Astrocyte (in vitro differentiated cells and primary cell): ENCODE measurements at places on chromosomes 1 and 21. TPM values are rescaled to one million over a fixed set of nuclear protein-coding genes. Genes with fewer than 3 reads are reported as not detected.

GRCh38 chr1:184387069-184387475 lies 243 bp downstream of the C1orf21 start:
- DNase-seq = no peak

Gene PEAR1
- 8.5 and 17.3 TPM in 2 replicates for total RNA-seq

Gene TFF1
- not detected in 2 replicates for total RNA-seq

DNA sequence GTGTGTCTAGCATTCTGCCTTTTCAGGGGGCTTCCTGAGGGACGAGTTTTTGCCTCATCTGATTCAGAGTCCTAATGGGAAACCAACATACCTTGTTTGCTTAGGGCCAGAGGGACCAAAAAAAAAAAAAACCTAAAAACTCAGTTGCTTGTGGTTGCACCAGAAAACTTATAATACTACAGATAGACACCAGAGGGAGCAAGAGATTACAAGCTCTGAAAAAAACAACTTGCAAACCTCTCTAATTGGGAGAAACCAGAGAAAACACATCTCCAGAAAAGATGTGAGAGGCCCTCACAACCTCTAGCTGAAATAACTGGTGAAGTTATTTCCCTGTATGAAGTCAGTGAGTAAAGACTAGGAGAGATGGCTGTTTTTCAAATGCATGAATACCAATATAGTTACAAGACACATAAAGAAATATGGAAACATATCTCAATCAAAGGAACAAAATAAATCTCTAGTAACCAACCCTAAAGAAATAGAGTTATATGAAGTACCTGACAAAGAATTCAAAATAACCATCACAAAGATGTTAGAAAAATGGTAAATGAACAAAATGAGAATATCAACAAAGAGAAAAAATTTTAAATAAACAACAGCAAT lies 233.7 kb upstream of the NFIA start:
- peak; percentile 18 for DNase-seq

Gene ACOT7
- total RNA-seq = 75.6 and 91.1 TPM in 2 replicates

Gene FGR
- 0.17 TPM in 1 of 2 replicates, not detected in the other for total RNA-seq

- peak; percentile 22 for DNase-seq
These were observed 22.9 kb upstream of the FAM20B start for GRCh38 chr1:179002552-179003345.

GRCh38 chr1:227913396-227913763 lies 34.4 kb downstream of the WNT9A start:
- DNase-seq = no peak

Gene S100A10
- total RNA-seq = 1,137 and 1,257 TPM in 2 replicates

Gene ACOT11
- 1.5 and 2.7 TPM in 2 replicates for total RNA-seq

Gene AQP10
- 0.17 TPM in 1 of 2 replicates, not detected in the other for total RNA-seq

Gene CNTN2
- total RNA-seq = 0.07 and 0.23 TPM in 2 replicates

Gene SPRR1B
- total RNA-seq = 0.39 and 0.50 TPM in 2 replicates

Gene NHLH1
- 0.55 and 0.70 TPM in 2 replicates for total RNA-seq

Gene NECTIN4
- 1.6 and 1.9 TPM in 2 replicates for total RNA-seq

Gene SRM
- total RNA-seq = 220 and 225 TPM in 2 replicates

GRCh38 chr1:217004776-217005436 lies 281.7 kb upstream of the ESRRG start:
- DNase-seq = no peak

Gene CHI3L2
- 0.65 TPM in 1 of 2 replicates, not detected in the other for total RNA-seq

Gene CCDC30
- 2.2 and 2.5 TPM in 2 replicates for total RNA-seq

DNA sequence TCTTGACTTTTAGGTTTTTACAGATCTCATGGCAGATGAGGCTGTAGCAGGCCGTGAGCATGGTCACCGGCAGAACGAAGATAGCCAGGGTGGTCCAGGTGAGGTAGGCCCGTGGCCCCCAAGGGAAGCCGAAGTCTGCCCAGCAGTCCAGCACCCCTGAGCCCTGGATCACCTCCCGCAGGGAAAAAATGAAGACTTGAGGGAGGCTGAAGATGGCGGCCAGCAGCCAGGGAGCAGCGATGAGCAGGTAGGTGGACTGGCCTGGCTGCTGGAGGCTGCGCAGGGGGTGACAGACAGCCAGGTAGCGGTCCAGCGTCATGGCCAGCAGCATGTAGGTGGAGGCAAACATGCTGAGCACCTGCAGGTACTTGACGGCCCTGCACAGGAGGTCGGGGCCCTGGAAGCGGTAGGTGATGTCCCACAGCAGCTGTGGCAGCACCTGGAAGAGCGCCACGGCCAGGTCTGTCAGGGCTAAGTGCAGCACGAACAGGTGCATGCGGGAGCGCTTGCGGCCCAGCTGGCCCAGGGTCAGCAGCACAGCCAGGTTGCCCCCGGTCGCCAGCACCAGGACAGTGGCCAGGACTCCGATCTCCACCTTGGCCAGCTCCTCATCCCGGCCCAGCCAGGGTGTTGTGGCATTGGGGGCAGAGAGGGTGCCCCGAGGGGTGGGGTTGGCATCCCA lies 856 bp downstream of the AVPR1B start:
- DNase-seq = no peak

DNA sequence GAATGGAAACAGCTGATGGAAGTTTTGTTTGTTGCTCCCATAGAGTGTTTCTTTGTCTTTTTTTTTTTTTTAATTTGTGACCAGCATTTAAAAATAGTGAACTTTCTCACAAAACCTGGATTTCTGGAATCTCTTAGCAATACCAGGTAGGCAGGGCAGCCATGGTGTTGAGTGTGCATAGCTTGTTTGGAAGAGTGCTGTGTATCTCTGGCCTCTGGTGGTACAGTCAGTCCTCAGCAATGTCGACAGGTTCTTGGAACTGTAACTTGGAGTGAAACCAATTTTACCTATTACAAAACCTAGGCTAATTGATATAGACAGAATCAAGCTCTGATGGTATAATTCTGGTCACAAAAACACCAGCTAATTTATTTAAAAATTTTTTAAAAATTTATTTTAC lies 6.7 kb downstream of the AADACL3 start:
- no peak for DNase-seq

Gene C1orf226
- total RNA-seq = 0.73 and 0.89 TPM in 2 replicates

DNA sequence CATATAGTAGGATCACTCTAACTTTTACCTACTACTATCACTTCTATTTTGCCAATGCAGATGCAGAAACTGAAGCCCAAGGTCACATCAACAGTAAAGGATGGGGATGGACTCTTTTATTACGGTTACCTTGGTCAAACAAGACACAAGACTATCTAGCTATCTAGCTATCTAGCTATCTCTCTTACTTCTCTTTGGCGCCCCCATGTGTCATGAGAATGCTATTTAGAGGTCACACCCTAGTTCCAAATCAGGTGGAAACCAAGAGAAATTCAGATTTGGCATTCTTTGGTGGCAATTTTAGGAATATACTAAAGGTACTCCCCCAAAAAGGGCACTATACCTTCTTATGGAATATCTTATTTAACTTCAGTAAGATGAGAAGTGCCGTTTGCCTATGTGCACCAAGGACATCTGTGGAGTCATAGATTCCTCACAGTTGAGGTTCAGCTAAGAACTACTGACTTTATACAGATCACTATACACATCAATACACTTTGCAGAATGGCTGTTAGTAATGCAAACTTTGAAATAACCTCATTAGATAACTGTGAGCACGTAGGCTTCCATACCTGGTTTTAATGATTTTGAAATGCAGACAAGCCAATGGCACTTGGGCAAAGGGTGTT lies 6.7 kb downstream of the ZNF648 start:
- no peak for DNase-seq

GRCh38 chr1:236403905-236404696 lies 10.0 kb downstream of the EDARADD start:
- DNase-seq = no peak

Gene DSCAM
- 0.17 and 0.18 TPM in 2 replicates for total RNA-seq
